Chondrocyte (in vitro differentiated cells): ENCODE measurements at places on chromosomes 3 and 15. TPM values are rescaled to one million over a fixed set of nuclear protein-coding genes. Genes with fewer than 3 reads are reported as not detected.

FRMD5 gene
- total RNA-seq: 0.31 to 1.6 TPM (median 1.5 TPM) in 3 replicates

GCHFR gene
- total RNA-seq: 1.6 to 2.4 TPM (median 1.9 TPM) in 3 replicates

SLC27A2 gene
- not detected in 3 replicates for total RNA-seq

RFX7 gene
- 17.6 to 20.5 TPM (median 17.8 TPM) in 3 replicates for total RNA-seq

RBM6 gene
- 57.1 to 70.7 TPM (median 61.0 TPM) in 3 replicates for total RNA-seq

OSTN gene
- not detected in 3 replicates for total RNA-seq

GOLGA8H gene
- 1.1 to 1.8 TPM (median 1.4 TPM) in 3 replicates for total RNA-seq

P2RY13 gene
- total RNA-seq: not detected in 3 replicates

CRBN gene
- 27.5 to 33.2 TPM (median 28.0 TPM) in 3 replicates for total RNA-seq

P2RY1 gene
- total RNA-seq: 0.05 to 0.10 TPM in 2 of 3 replicates, not detected in the other

SNAP23 gene
- total RNA-seq: 66.0 to 85.6 TPM (median 74.0 TPM) in 3 replicates

CISH gene
- total RNA-seq: 0.85 to 1.8 TPM (median 1.8 TPM) in 3 replicates

CYP1A2 gene
- not detected in 3 replicates for total RNA-seq

OR5K2 gene
- total RNA-seq: not detected in 3 replicates

AGBL1 gene
- not detected in 3 replicates for total RNA-seq

CKMT1B gene
- total RNA-seq: not detected in 3 replicates

LTF gene
- not detected in 3 replicates for total RNA-seq
